ENCODE measurements at places on chromosomes 16 and 17. TPM values are rescaled to one million over a fixed set of nuclear protein-coding genes. Genes with fewer than 3 reads are reported as not detected.

GRCh38 chr17:44354582-44355561 lies 8.8 kb downstream of the FAM171A2 start:
- no peak for DNase-seq

DNA sequence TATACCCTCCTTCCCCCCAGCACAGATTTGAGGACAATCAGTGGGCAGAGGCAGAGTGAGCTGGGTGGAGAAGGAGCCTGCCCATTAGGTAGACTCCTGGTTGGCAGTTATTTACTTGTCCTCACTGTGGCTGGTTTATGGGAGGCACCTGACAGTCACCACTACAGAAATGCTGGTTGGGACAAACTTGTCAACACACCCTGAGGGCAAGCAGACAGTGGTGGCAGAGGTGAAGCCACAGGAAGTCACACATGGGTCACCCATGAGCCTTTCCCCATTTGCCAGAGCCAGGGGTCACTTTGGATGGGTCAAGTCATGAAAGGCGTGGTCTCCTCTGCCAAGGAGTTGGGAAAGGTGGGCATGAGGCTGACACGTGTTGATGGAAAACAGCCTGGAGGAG lies 6.4 kb downstream of the SCNN1G start:
- no peak for DNase-seq

DNA sequence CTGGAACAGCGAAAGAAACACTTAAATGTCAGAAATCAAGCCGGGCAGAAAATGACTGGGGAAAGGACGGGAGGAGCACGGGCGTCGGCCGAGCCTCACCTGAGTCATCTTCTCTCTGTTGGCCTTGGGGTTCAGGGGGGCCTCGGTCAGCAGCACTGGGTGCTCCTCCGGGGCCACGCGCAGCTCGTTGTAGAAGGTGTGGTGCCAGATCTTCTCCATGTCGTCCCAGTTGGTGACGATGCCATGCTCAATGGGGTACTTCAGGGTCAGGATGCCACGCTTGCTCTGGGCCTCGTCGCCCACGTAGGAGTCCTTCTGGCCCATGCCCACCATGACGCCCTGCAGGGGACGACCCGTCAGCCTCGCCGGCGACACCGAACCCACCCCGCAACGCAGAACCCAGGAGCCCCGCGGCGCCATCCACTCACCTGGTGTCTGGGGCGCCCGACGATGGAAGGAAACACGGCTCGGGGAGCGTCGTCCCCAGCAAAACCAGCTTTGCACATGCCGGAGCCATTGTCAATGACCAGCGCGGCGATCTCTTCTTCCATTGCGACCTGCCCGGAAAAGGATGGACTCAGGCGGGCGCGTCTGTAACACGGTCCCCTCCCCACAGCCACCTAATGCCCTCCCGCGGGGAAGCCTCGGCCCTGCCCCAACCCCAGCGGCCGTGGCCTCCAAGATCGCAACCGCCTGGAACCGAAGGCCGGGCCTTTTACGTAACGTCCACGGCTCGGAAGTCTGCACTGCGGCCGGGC lies 616 bp downstream of the ACTG1 start:
- no peak for DNase-seq

The MT1E gene
- 96.5 TPM for total RNA-seq

The FAM171A2 gene
- 0.60 TPM for total RNA-seq

The SHISA9 gene
- total RNA-seq = 0.38 TPM
